ENCODE measurements at places on chromosomes 11 and 22. TPM values are rescaled to one million over a fixed set of nuclear protein-coding genes. Genes with fewer than 3 reads are reported as not detected.

The OR56A1 gene
- total RNA-seq = not detected

The OR52A1 gene
- total RNA-seq = not detected

GRCh38 chr22:27697888-27698287, 103.7 kb downstream of the MN1 start:
- no peak overlapping the region for H3K4me3 ChIP-seq
- no peak overlapping the region for H3K27ac ChIP-seq
- H3K4me1 ChIP-seq = no peaks in the 10 kb centered on the region
- H3K36me3 ChIP-seq = no peaks in the 10 kb centered on the region

GRCh38 chr11:83006877-83007330, 64.8 kb downstream of the RAB30 start:
- H3K4me3 ChIP-seq = no peak overlapping the region
- DNase-seq = no peak
- H3K36me3 ChIP-seq = no peaks in the 10 kb centered on the region
- no peak overlapping the region for H3K27ac ChIP-seq

GRCh38 chr11:26537341-26537740, 34.7 kb downstream of the MUC15 start:
- no peak overlapping the region for H3K27ac ChIP-seq
- H3K27me3 ChIP-seq = no peaks in the 10 kb centered on the region
- H3K36me3 ChIP-seq = no peaks in the 10 kb centered on the region
- H3K4me3 ChIP-seq = no peak overlapping the region
- DNase-seq = no peak

- peaks cover 10% of the 10 kb centered on the region for H3K4me1 ChIP-seq
- no peak overlapping the region for H3K4me3 ChIP-seq
- H3K27me3 ChIP-seq = no peaks in the 10 kb centered on the region
- DNase-seq = no peak
Measured at GRCh38 chr11:1487091-1487850, 692 bp upstream of the MOB2 start.

GRCh38 chr11:118232659-118233058, 7.8 kb upstream of the JAML start:
- H3K36me3 ChIP-seq = peaks cover 30% of the 10 kb centered on the region
- no peak overlapping the region for H3K4me3 ChIP-seq
- H3K27ac ChIP-seq = peak overlapping the region; percentile 38
- H3K27me3 ChIP-seq = no peaks in the 10 kb centered on the region

DNA sequence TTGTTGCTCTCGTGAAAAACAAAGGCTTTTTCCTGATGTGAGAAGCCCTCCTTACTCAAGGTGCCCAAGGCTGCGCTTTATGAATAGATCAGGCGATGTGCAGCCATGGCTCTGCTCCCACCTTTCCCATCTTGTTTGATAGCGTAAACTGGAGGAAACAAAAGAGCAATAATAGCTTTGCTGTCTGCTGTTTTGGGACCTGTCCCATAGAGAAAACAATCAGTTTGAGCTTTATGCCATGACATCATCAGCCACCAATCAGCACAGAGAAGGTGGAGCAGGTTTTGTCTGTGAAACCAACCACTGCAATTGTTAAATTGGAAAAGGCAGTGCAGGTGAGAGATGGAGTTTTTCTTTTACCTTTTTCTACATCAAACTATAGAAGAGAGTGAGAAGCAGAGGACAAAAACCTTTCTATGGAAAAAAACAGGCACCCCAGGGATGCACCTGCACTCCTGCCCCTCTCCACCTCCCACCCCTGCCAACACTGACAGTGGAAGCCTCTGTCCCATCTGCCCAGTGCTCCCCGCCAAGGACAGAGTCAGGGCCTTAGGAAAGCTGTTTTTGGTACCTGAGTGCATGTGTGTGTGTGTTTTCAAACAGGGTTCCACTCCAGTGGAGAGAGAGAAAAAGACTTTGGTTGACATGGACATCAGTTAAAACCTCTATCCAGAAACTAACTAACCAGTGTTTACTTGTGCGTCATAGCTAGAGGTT, 80.7 kb downstream of the MICAL3 start:
- no peak overlapping the region for H3K4me3 ChIP-seq
- no peaks in the 10 kb centered on the region for H3K36me3 ChIP-seq
- no peaks in the 10 kb centered on the region for H3K4me1 ChIP-seq

- H3K27me3 ChIP-seq = peaks cover 3% of the 10 kb centered on the region
- H3K4me3 ChIP-seq = no peak overlapping the region
- H3K27ac ChIP-seq = no peak overlapping the region
- no peak for DNase-seq
Measured at GRCh38 chr11:130086669-130087068, 17.0 kb downstream of the APLP2 start.

DNA sequence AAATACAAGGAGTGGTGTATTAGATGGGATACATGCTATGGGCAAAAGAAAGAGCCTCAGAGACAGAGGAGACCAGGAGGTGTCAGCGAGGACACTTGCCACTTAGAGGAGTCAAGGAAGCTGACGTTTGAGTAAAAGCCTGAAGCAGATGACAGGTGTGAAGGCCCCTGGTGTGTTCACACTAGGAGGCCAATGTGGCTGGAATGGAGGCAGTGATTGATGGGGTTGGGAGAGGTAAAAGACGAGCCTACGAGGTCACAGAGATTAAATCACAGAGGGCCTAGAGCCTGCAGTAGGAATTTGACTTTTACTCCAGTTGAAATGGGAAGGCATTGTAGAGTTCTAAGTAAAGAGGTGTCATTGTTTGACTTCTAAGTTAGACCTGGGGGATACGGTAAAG, 12.0 kb upstream of the GDPD5 start:
- H3K27ac ChIP-seq = peak overlapping the region; percentile 84
- no peaks in the 10 kb centered on the region for H3K27me3 ChIP-seq

GRCh38 chr22:24285245-24285644, 14.6 kb downstream of the SPECC1L start:
- H3K4me3 ChIP-seq = no peak overlapping the region
- no peak for DNase-seq
- H3K27ac ChIP-seq = no peak overlapping the region
- H3K4me1 ChIP-seq = peaks cover 47% of the 10 kb centered on the region

- H3K4me3 ChIP-seq = no peak overlapping the region
- H3K27ac ChIP-seq = no peak overlapping the region
- peaks cover 4% of the 10 kb centered on the region for H3K27me3 ChIP-seq
- H3K36me3 ChIP-seq = no peaks in the 10 kb centered on the region
- no peak for DNase-seq
- no peaks in the 10 kb centered on the region for H3K4me1 ChIP-seq
Measured at GRCh38 chr22:44338177-44338810, 25.5 kb upstream of the SHISAL1 start.

Measured in activated CD4-positive, alpha-beta memory T cell treated with anti-CD3 and anti-CD28 coated beads, Interleukin-2, amount 10 ng/mL, durations not matched to agents 7 days and 5 days (primary cell).